ENCODE measurements at places on chromosomes 16 and 17. TPM values are rescaled to one million over a fixed set of nuclear protein-coding genes. Genes with fewer than 3 reads are reported as not detected.

The CTRB1 gene
- total RNA-seq, result not detected

The PER1 gene
- 6.9 TPM for total RNA-seq

The TERB1 gene
- total RNA-seq, result under 0.01 TPM

The GPRC5B gene
- 4.5 TPM for total RNA-seq

The LRRC46 gene
- total RNA-seq, result under 0.01 TPM

The FAM83G gene
- total RNA-seq, result 6.3 TPM

The HELZ gene
- 28.1 TPM for total RNA-seq

The KRTAP4-4 gene
- total RNA-seq, result not detected

The HOXB1 gene
- not detected for total RNA-seq

The TBX2 gene
- total RNA-seq, result 98.1 TPM

The MYBBP1A gene
- 35.2 TPM for total RNA-seq

The GCGR gene
- total RNA-seq, result not detected

The CDH13 gene
- total RNA-seq, result 21.1 TPM

The TK1 gene
- total RNA-seq, result 69.2 TPM

The CCL16 gene
- not detected for total RNA-seq

The CACNA1H gene
- 0.26 TPM for total RNA-seq

The MBTPS1 gene
- 96.0 TPM for total RNA-seq

The PRSS33 gene
- total RNA-seq, result not detected

The G6PC1 gene
- not detected for total RNA-seq

The SOST gene
- not detected for total RNA-seq

The USP31 gene
- total RNA-seq, result 5.6 TPM

The SSTR5 gene
- not detected for total RNA-seq

The MTSS2 gene
- total RNA-seq, result 126 TPM

The PPY gene
- total RNA-seq, result not detected

The TSPOAP1 gene
- 4.0 TPM for total RNA-seq

The SDK2 gene
- under 0.01 TPM for total RNA-seq

The C16orf89 gene
- total RNA-seq, result 5.9 TPM

The CD79B gene
- total RNA-seq, result 0.17 TPM

The RAB26 gene
- total RNA-seq, result 0.51 TPM

The BLTP2 gene
- total RNA-seq, result 160 TPM

The CCL1 gene
- not detected for total RNA-seq

All from fibroblast of lung (primary cell).